ENCODE measurements at places on chromosomes 1 and 21. TPM values are rescaled to one million over a fixed set of nuclear protein-coding genes. Genes with fewer than 3 reads are reported as not detected.

Gene HCN3
- 1.4 TPM for total RNA-seq

Gene TCHH
- total RNA-seq, result 0.16 TPM

Gene IRF6
- 1.2 TPM for total RNA-seq

Gene CITED4
- 14.2 TPM for total RNA-seq

Gene GNG4
- total RNA-seq, result not detected

Gene GSTM5
- 5.3 TPM for total RNA-seq

Gene VTCN1
- total RNA-seq, result 2.1 TPM

Gene LENEP
- not detected for total RNA-seq

Gene HIVEP3
- 3.5 TPM for total RNA-seq

Gene SELP
- 3.5 TPM for total RNA-seq

GRCh38 chr21:34732388-34732821 is 63.6 kb downstream of the CLIC6 start:
- ATAC-seq, result no peak

DNA sequence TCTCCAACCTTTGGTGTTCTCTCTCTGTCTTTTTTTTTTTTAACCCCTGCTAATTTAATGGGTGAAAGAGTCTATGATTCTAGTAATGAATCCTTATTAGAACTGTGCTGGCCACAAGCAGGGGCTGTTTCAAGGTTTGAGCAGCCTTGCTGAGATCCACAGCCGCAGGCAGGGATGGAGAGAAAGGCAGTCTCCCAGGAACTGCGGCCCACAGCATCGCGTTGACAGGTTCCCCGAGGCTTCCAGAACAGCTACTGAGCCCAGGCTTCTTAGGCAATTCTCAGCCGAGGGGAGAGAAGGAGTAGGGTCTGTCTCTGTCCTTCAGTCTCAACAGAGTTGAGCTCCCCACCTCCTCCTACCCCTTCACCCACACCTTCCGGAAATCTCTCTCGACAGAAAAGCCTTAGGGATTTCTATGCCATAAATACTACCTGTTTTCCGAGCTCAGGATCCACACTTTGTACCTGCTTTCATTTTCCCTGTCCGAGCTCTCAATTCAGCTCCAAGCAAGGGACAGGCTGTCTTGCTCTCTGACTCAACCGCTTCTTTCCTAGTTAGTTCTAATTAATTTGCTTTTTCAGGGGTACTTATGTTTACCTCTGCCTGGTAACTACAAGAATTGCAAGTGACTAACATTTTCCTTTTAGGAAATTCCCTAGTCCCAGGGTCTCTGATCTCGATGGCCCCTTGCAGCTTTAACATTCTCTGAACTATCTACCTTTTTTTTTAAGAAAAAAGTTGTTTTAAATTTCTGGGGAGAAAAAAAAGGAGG is 6.7 kb upstream of the CASZ1 start:
- no peak for ATAC-seq

DNA sequence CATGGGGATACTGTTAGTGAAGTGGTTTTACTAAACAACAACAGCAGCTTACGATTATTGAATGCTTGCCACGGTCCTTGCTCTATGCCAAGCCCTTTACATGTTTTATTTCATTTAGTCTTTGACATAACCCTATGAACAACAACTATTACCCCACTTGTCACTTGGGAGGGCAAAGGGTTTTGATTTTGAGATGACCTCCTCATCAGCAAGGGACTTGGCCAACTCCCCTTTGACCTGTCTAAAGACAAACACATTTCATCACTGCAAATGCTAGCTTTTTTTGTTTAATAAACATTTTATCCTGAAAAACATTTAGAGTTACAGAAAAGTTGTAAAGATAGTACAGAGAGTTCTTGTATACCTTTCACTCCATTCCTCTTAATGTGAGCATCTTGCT is 152.5 kb upstream of the WNT4 start:
- ATAC-seq, result no peak

DNA sequence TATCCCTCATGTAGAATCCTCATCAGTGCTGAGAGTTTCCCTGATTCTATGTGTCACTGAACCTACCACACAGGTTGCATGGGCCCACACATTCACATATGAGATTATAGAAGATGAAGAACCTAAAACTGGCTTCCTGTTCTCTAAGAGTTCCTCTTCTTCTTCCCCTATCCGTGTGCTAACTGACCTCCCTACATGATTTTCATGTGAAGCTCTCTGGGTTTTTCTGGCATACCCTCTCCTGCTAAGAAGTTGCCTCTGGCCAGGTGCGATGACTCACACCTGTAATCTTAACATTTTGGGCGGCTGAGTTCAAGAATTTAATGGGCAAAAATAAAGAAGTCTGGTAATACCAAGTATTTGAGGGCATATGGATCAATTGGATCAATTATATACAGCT is 5.5 kb upstream of the CD244 start:
- no peak for ATAC-seq

DNA sequence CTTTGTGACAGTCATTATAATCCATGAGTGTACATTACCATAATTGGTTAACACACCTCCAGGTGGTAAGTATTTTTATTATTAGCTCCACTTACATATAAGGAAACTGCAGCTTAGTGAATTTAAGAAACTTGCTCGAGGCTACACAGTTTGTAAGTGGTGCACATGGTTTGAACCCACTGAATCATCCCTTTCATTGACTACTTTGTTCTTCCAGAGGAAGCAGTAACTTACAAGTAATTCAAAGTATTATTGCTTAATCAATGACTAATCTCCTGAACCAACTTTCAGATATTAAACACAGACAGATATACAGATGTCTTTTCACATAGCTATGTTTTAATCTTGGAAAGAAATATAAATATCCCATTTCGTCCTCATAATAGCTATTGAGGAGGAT is 18.7 kb upstream of the CLDN8 start:
- no peak for ATAC-seq

- no peak for ATAC-seq
These were observed 489 bp downstream of the ACOT11 start for GRCh38 chr1:54548389-54549044.

DNA sequence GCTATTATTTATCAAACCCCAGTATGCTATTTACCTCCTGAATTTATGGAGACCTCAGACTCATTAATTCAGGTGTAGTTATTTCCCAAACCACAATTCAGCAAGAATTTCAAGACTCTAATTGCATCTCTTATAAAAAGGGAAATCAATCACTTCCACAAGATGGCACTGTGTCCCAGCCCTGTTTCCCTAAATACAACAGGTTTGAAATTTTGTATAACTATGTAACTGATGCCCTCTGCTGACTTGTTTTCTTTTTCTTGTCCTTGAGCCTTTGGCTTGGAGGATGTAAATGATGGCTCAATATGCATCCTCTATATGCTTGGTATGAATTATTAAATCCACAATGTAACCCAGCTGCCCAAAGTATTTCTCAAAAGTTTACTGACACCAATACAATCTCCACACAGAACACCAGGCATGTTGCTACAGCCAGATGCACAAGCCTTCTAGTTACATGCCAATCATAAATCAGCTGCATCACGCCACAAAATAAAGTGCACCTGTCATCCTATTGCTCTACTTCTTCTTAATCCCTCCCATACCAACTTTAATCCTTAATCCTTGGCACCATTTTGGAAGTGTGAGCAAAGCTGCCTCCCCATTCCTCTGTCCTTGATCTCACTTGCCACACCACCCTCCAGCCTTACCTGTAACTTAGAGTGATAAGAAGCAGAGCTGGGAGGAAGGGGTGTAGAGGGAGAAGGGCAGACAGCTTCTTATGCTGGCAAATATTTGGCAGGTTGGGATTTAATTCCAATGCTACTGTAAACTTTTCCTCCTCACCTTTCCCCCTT is 9.0 kb downstream of the C1orf105 start:
- no peak for ATAC-seq

- no peak for ATAC-seq
These were observed 189.7 kb downstream of the KCNH1 start for GRCh38 chr1:210944252-210944651.

DNA sequence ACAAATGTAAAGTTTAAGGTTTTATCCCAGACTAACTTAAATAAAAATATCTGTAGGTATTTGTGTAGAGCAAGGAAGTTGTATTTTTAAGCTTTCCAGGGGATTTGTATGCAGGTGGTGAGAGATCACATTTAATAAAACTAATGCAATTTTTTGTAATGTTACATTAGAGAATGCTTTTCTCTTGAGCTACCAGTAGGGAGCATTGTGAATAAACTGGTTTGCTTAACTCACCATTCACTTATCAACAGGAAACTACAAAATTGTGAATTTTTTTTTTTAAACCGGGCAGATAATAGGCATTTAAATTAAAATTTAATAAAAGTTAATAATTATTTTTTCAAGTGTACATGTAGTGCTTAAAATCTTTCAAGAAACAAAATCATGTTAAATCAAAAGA is 78.6 kb downstream of the IVNS1ABP start:
- no peak for ATAC-seq

DNA sequence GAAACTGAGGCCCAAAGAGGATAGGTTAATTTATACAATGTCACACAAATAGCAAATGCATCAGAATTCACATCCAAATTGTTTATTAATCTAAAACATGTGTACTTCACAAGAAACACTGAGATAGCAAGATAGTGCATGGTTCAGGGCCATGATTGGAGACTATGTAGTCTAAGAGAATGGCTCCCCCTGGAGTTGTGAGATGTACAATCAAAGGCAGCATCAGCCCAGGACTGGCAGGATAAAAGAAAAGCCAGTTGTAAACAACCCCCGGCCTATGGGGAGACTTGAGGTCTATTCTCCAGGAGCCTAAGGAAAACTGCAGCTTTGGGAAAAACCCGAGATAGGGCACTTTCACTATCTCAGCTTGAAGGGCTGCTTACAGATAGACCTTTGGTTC is 511.0 kb downstream of the OMA1 start:
- no peak for ATAC-seq

DNA sequence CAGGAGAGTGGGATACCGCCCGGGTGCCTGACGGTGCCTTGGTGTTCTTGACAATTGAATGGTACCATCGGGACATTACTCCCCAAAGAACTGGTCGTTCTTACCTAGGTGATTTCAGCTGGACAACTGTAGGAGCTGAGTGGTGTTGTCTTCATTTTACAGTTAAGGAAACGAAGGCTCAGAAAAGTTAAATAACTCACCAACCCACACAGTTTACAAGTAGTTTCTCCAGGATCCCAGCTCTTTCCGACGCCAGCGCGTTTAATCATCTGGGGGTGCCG is 1.6 kb downstream of the PIK3CD start:
- no peak for ATAC-seq
